ENCODE measurements at places on chromosomes 13 and 19.

GRCh38 chr19:15812060-15812722, 3.3 kb downstream of the OR10H1 start:
- peak; percentile 11 for DNase-seq

DNA sequence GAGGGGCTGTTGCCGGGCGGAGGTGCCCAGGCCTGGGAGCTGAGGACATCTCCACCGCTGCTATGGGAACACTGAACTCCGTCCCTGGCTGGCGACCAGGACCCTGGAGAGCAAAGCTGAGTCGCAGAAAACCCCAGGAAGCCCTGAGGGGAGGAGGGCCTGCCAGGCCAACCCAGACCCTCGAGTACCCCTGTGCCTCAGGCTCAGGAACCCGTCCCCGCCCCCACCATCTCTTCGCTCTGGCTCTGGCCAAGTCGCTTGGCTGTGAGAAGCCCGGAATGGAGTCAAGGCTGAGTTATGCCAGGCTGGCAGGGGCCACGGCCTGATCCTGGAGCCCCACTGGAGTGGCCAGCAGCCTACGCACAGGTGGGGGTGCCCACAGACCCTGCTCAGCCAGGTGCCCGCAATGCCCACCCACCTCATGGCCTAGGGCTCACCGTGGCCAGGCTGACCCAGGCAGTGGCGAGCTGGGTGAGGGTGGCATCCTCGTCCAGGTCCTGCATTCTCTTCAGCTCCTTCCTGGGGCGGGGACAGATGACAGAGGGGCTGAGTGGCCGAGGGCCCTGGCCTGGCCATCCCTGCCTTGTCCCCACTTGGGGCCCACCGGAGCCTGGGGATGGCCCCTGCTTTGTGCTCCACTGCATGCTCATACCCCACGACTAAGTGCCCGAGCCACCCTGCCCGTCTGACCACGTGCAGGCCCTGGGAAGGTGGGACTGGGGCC, 8.5 kb upstream of the CERS1 start:
- DNase-seq = no peak

GRCh38 chr13:110105136-110105535, 201.8 kb downstream of the COL4A1 start:
- DNase-seq = no peak

GRCh38 chr19:46845959-46846459, 4.6 kb downstream of the AP2S1 start:
- no peak for DNase-seq

DNA sequence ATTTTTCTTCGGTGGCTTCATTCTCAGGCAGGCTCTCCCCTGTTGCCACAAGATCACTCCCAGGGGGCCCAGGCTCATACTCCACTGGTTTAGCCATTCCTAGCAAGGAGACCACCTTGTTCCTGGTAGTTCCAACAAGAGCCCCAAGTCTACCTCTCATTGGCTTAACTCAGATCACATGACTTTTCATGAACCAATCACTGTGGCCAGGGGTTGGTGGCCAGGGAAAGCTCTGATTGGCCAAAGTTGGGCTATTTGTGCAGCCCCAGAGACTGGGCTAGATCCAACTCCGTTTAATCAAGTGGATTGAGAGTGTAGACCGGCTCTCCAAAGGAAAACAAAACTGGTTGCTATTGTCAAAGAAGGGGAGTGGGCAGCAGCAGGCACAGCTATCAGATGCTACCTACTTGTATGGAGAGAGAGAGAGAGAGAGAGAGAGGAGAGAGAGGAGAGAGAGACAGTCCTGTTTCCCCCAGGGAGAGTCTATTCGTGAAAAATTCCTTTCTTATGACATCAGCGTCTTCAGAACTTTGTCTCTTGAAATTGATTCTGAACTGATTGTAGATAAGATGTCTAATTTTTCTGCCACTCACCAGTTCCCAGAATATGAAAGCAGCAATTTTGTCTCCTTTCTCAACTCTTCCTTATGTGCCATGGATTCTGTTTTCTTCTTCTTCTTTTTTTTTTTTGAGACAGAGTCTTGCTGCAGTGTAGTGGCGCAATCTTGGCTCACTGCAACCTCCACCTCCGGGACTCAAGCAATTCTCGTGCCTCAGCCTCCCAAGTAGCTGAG, 5.9 kb downstream of the CEACAM19 start:
- peak; percentile 28 for DNase-seq

DNA sequence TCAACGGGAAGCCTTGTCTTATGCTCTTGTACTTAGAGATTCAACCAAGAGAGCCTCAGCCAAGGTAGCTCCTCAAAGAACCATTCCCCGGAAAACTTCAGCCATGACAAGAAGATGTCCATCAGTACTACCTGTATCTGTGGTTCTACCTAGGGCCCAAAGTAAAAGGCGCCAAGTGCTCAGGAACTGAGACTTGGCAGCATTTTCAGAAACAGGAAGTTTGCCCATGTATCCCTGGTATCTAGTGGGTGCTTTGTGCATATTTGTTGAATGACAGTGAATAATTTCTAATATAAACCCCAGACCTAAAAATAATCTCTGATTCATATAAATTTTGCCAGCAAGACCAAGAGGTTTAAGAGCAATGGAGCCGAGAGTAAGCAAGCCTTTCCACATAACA, 7.2 kb downstream of the FAM216B start:
- DNase-seq = no peak

DNA sequence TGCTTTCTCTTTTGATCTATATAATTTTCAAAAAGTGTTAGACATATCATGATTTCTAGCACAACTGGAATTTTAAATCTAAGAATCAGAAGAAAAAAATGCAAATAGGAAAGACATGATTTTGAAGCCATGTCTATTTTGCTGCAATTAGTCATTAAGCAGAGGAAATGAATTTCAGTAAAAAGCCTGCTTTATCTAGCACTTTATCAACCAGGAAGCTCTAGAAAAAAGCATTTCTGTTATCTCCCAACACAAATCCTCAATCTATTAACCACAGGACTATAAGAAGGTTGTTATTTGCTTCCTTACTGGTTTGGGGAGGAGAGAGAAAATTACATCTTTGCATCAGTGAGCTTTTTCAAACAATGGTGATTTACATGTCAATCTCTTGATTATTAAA, 716.7 kb downstream of the DIAPH3 start:
- no peak for DNase-seq

- DNase-seq = no peak
Measured at GRCh38 chr13:69751259-69751658, 356.4 kb upstream of the ATXN8OS start.

GRCh38 chr19:13057147-13057572, 45.5 kb downstream of the LYL1 start:
- no peak for DNase-seq

Data from GM12865 (cell line).